ENCODE measurements at places on chromosomes 16 and 17.

DNA sequence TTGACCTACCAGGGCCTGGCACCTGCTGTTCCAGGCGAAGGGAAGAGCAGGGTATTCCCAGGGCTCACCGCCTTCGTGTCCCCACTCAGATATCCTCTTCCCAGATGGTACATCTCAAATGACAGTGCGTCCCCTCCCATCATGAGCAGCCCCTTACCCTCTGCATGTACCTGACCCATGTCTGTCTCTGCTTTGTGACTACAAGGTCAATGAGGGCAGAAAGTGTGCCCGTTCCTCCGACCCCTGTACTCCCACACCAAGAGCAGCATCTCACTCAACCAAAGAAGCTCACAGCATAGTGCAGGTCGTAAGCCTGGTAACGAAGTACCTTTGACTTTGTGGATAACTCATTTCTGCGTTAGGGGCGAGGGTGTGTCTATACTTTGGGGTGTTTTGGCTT lies 142.6 kb downstream of the KATNIP start:
- no peak for DNase-seq

DNA sequence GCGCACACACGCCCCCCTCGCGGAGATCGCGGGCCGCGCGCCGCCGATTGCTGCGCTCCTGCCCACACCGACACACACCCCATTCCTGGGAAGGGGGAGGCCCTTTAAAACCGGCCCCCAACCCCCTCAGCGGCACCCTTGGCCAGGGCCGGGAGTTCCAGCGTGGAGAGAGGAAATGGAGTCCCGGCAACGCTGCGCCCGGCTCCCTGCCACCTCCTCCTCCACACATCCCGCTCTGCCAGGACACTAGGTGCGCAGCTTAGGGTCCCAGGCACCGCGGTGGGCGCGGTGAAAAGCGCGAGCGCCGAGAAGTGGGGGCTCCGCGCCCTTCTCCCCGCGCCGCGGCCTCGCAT lies 397 bp downstream of the CDC42EP4 start:
- DNase-seq: no peak

- peak; percentile 4 for DNase-seq
Measured at GRCh38 chr17:7309628-7310027, 2.2 kb downstream of the EIF5A start.

DNA sequence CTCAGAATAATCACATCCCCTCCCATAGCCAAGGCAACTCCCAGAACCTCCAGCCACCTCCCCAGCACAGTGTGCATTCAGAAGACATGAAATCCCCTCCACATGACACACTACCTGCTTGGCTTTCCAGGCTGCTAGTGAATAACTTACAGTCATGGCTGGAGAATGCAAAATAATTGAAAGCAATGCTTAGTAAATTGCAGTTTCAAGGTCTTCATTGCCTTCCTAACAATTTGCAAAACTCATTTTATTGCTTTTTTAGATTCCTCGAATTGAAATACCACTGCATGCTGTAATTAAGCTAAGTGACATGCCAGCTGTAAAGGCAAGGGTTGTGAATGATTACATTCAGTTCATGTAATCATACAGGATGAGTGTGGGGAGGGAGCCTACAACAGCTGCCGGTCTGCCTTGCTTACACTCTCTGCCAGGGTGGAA lies 29.0 kb upstream of the HOXB13 start:
- DNase-seq: no peak

DNA sequence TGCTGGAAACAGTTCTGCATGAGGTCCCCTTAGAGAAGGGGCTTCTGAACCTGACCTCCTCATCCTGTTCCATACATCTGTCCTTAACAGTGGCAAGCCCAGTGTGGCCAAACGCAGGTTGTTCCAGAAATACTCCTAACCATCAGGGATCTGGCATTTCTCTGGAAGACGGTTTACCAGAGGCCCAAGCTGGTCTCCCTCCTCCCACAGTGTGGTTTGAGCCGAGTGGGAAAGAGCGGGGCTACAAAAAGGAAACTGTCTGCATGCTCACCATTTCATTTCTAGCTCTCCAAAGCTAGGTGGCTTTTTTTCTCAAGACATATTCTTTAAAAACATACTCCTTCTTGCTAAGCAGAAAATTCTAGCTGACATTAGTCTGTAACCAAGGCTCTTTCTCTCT lies 6.0 kb downstream of the MXRA7 start:
- no peak for DNase-seq

DNA sequence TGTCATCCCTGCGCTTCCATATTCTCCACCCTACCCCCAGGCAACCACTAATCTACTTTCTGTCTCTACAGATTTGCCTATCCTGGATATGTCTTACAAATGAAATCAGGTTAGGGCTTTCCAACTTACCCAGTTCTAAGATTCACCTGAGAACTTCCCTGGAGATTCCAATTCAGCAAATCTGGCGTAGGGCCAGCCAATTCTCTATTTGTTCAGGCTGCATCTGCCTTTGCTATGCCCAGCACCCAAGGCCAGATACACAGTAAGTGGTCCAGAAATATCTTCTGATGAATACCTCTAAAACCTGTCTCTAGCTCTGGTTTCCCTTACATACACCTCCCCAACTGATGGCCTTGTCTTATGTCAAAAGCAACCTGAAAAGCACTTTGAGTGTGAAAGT lies 10.4 kb upstream of the CTCF start:
- DNase-seq: no peak

GRCh38 chr17:30848021-30848420 lies 16.3 kb downstream of the ATAD5 start:
- DNase-seq: no peak

DNA sequence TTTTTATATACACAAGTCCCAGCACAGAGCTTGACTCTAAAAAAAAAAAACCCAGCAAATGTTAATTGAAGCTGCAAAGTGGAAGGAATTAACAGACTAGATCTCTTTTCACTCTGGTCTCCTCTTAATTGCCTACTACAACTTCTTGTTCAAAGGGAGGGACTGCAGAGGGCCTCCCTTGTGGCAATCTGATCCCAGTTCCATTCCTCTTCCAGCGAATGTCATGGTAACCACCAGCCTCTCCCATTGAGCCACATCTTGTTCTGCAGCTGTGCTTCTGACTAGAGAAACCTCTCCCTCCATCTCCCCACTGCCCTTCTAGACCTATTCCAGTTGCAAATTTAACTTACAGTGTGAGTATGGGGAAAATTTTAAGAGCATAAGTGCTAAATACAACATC lies 5.9 kb downstream of the SUPT6H start:
- DNase-seq: no peak

DNA sequence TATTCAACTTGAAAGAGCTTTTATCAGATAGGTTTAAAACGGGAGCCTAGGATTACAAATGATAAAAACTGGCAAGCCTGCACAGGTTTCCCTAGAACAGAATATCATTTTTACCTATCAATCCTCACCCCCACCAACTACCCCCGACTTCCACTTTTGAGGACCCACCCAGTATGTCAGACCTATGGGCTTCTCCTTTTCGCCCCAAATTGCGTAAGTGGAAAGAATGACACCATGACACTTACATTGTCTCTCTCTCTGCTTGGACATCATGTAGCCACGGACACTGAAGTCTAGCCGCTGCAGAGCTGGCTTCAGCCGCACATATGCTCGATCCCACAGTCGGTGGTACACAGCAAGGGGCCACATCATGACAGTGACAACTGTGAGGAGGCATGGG lies 7.4 kb upstream of the PSMC3IP start:
- peak; percentile 54 for DNase-seq

- DNase-seq: peak; percentile 12
Measured at GRCh38 chr17:62870030-62870541, 62.0 kb upstream of the MARCHF10 start.

- no peak for DNase-seq
Measured at GRCh38 chr16:87016046-87017035, 300.9 kb downstream of the C16orf95 start.

GRCh38 chr17:43517615-43518386 lies 28.3 kb downstream of the ETV4 start:
- DNase-seq: no peak

- peak; percentile 81 for DNase-seq
Measured at GRCh38 chr17:64001763-64002529, 3.8 kb downstream of the PRR29 start.

DNA sequence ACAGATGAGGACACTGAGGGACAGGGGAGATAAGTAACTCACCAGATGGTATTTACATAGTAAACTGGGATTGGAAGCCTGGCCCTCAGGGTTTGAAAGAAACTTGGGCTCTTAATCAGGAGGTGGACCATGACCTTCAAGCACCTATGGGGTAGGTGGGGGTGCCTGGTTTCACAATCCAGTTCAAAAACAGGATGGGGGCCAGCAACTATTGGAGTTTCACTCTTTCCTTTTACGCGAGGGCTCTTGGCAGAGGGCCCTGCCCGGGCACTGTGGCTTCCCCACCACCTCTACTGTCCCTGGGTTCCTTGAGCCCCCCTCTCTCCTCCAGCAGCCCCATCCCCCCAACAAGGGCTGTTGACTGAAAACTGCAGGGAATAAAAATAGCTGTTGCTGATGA lies 11.3 kb upstream of the PRR29 start:
- DNase-seq: no peak

GRCh38 chr16:77310877-77311276 lies 111.7 kb downstream of the SYCE1L start:
- no peak for DNase-seq

GRCh38 chr17:13230350-13231264 lies 212.8 kb upstream of the ELAC2 start:
- no peak for DNase-seq

DNA sequence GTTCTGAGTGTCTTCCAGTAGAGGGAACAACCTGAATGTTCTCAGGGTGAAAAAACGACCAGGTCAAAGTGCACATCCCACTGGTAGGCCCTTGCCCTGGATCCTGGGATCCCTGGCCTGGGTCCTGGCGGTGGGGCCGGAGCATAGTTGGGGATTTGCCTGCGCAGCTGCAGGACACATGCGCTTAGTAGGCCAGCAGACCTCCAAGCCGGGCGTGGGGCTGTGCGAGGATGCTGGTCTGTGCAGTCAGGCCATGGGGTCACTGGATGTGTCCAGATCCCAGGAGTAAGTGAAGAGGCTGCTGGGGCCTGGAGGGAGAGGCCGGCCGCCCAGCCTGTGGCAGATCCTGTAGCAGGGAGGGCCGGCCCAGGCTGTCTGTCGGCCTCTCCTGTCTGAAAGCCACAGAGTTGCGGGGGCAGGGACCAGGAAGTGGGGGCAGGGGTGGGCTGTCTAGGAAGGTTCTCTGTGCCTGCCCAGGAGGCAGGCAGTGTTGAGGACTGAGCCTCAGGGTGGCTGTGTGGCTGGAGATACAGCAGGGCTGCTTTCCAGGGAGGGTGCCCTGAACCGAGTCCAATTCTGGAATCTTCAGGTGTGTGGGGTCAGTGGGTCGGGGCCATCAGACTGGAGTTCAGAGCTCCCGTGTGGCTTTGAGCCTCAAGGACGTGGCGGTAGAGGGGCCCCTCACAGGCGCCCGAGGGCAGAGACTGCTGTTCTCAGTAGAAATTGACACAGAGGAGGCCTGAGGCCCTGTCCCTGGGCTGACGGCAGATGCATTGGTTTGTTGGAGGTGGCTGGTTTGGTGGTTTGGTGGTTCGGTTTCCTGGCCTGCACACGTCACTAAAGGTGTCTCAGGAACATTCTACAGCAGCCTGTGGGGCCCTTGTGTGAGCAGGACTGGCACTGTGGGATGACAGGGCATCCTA lies 17.2 kb upstream of the NUDT16L1 start:
- no peak for DNase-seq

DNA sequence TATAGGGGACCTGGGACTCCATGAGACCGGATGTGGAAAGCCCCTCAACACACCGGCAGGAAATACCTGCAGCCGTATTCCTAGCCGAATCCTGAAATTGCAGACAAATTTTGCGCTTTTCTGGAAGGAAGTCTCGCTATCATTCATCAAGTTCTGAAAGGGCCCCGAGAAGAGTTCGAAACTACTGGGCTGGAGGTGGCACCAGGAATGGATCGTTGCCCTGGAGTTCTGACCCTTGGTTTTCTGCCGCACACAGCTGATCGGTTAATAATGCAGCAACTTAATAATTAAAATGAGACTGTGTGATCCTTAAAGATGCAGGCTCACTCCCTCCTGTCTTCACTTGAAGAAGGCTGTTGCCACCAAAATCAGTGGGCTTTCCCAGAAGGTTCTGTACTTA lies 55.7 kb upstream of the MRTFB start:
- DNase-seq: no peak

GRCh38 chr17:1972487-1973160 lies 52.5 kb downstream of the RTN4RL1 start:
- no peak for DNase-seq

- no peak for DNase-seq
Measured at GRCh38 chr16:57624806-57625500, 3.5 kb upstream of the ADGRG1 start.

- no peak for DNase-seq
Measured at GRCh38 chr16:19835968-19836421, 48.7 kb downstream of the GPRC5B start.

- DNase-seq: no peak
Measured at GRCh38 chr17:72111336-72111923, 9.4 kb upstream of the SOX9 start.

GRCh38 chr17:4142107-4142900 lies 526 bp downstream of the ZZEF1 start:
- peak; percentile 18 for DNase-seq

DNA sequence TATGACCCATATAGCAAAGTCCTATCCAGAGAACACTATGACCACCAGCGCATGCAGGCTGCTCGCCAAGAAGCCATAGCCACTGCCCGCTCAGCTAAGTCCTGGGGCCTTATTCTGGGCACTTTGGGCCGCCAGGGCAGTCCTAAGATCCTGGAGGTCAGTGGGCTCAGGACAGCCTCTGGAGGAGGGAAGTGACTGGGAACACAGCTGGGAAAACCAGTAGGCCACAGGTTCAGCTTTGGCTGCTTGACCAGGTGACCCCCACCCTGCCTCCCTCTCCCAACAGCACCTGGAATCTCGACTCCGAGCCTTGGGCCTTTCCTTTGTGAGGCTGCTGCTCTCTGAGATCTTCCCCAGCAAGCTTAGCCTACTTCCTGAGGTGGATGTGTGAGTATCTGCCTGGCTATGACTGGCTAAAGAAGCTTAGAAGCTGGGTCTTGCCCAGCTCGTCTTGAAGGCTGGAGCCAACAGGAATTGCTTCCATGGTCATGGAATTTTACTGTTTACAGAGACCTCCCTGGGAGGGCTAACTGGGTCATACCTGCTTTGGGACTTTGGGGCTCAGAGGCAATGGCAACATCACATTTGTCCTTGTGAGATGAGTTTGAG lies 1.5 kb upstream of the OVCA2 start:
- DNase-seq: no peak

GRCh38 chr17:44210342-44211192 lies 8.9 kb downstream of the UBTF start:
- peak; percentile 88 for DNase-seq

DNA sequence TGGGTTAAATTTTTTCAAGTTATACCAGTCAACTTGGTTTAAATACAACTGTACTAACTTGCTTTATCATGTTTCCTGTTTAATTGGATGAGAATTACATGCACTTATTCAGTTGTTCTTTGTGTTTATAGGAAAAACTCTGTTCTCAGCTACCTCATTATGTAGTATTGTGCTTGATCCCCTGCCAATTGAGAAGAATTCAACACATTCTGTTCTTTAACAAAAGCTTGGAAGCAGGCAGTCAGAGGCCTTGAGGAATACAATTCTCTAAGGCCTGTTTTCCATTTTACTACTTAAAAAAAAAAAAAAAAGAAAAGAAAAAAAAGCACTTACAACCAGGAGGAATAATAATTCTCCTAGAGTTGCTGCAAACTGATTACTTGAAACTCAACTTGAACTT lies 60.6 kb upstream of the CMIP start:
- DNase-seq: no peak

- no peak for DNase-seq
Measured at GRCh38 chr17:45384789-45385262, 47.8 kb downstream of the ARHGAP27 start.
